ENCODE measurements at places on chromosomes 5 and 9. TPM values are rescaled to one million over a fixed set of nuclear protein-coding genes. Genes with fewer than 3 reads are reported as not detected.

HRH2 gene
- total RNA-seq = 0.71 TPM

SLC34A3 gene
- total RNA-seq = 0.13 TPM

NLN gene
- total RNA-seq = 61.3 TPM

OR1J2 gene
- total RNA-seq = not detected

MYO10 gene
- 78.7 TPM for total RNA-seq

BHMT2 gene
- not detected for total RNA-seq

FAM174A gene
- 10.0 TPM for total RNA-seq

PCDHGA12 gene
- not detected for total RNA-seq

ARHGEF28 gene
- 16.6 TPM for total RNA-seq

Data from A549 treated with CpdA at 1 μM for 4 hours (cell line).